ENCODE measurements at places on chromosomes 16 and 17.

DNA sequence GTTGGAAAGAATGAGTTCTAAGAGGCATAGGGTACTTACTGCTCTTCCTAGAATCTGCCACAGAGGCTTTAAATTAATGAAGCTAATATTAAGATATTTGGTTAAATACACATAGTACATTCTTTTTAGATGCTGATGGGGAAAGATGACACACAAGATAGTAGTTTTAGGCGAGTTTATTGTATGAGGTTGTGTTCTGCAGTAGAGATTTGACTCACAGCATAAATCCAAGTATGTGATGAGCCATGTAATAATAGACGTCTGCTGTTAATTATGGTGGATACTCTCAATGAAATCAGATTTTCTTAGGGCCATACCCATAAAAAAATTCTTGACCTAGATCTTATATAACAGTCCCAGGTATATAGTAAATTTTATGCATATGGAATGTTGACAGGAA is 8.0 kb downstream of the TNRC6C start:
- DNase-seq: no peak

DNA sequence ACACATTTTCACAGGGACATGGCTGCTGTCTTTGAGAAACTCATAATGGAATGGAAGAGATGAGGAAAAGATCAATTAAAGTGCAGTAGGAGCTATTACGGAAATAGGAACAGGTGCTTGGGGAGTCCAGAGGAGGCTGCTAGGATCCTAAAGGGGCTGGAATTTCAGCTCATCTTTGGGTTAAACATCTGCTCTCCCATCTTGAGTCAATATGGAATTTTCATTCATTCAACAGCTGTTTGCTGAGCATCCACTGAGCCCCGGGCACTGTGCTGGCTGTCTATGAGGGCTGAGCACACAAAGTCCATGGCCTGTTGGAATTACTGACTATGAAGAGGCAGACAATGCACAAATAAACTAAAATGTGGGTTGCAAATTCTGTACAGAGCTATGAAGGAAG is 47.9 kb downstream of the ASIC2 start:
- DNase-seq: no peak

DNA sequence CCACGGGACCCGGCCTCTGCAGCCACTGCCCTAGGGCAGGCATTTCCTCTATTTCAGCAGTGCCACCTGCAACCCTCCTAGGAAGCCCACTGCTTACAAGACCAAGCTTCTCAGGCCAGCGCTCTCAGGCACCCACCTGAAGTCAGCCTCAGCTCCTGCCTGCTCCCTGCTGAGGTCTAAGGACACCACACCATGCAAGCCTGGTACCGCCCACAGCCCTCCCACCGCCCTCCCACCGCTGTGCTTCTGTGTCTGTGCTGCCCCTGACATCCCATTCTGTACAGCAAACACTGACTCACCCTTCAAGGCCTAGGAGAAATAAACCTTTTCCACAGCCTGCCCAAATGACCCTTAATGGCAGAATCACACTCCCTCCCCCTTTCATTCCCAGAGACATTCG is 6.3 kb downstream of the CLUH start:
- no peak for DNase-seq

- DNase-seq: no peak
These were observed 5.3 kb downstream of the RPUSD1 start for GRCh38 chr16:782766-783403.

DNA sequence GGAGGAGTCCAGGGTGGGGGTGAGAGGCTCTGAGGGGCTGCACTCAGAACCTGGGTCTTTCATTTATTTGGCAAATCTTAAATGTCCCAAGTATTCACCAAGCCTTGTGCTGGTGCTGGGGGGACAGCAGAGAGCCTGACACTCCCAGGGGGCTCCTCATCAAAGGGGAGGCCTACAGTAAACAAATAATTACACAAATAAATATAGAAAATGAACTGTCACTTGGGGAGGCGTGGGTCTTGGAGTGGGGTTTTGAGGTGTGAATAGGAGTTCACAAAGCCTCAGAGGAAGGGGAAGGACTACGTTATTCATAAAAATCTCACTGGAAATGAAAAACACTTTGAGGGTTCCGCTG is 15.2 kb upstream of the PRM1 start:
- DNase-seq: no peak

- peak; percentile 29 for DNase-seq
These were observed 65.2 kb downstream of the ARSG start for GRCh38 chr17:68356520-68356919.

DNA sequence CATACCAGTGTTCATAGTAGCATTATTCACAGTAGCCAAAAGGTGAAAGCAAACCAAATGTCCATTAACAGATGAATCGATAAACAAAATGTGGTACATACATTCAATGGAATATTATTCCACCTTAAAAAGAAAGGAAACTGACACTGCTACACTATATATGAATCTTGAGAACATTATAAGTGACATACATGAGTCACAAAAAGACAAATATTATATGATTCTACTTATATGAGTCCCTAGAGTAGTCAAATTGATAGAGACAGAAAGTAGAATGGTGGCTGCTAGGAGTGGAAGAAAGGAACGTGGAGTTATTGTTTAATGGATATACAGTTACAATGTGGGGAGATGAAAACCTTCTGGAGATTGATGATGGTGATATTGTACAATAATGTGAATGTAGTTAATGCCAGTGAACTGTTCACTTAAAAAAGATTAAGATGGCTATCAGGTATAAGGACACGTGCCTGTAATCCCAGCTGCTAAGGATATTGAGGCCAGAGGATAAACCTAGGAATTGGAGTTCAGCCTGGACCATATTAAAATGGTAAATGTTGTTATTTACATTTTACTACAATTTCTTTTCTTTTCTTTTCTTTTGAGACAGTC is 20.2 kb upstream of the TRIM37 start:
- DNase-seq: no peak

GRCh38 chr17:69325518-69326376 is 1.2 kb downstream of the ABCA5 start:
- DNase-seq: no peak

- DNase-seq: peak; percentile 5
These were observed 138.9 kb upstream of the CES5A start for GRCh38 chr16:56013962-56014552.

- DNase-seq: no peak
These were observed 2.4 kb upstream of the MRM1 start for GRCh38 chr17:36598951-36599401.
